Stomach (tissue), 19 donors: ENCODE measurements at places on chromosomes 4 and X. TPM values are rescaled to one million over a fixed set of nuclear protein-coding genes. Genes with fewer than 3 reads are reported as not detected.

- no peak for DNase-seq
These were observed 419.4 kb downstream of the CENPC start for GRCh38 chr4:67125636-67126514.

- DNase-seq, result no peak
These were observed 409 bp downstream of the UGDH start for GRCh38 chr4:39526765-39527295.

DNA sequence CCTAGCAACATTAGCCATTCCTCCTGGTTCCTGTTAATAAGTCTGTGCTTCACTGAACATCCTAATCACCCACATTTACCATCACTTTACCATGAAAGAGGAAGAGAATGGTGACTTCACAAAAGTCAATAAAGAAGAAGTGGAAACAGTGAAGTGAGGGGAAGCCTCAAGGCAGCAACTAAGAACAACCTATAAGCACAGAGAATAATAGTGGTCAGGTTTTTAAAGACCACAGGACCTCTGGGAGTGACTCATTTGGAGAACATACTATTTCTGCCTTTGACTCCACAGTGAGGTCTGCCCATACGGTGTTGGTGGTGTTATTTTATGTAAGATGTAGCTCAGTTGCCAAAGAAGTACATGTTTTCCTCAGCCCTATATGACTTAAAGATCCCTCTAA, 86.0 kb upstream of the TET2 start:
- peak; percentile 15 for DNase-seq

Gene NWD2
- not detected for polyA plus RNA-seq
